Stimulated activated CD4-positive, alpha-beta T cell treated with anti-CD3 and anti-CD28 coated beads, Interleukin-2, amount 100 ng/mL, for 4 hours (primary cell): ENCODE measurements at places on chromosomes 5 and 9.

GRCh38 chr5:9919306-9920030 is 289.3 kb upstream of the TAS2R1 start:
- DNase-seq = no peak

- no peak for DNase-seq
Measured at GRCh38 chr5:14134083-14134482, 9.1 kb upstream of the TRIO start.

DNA sequence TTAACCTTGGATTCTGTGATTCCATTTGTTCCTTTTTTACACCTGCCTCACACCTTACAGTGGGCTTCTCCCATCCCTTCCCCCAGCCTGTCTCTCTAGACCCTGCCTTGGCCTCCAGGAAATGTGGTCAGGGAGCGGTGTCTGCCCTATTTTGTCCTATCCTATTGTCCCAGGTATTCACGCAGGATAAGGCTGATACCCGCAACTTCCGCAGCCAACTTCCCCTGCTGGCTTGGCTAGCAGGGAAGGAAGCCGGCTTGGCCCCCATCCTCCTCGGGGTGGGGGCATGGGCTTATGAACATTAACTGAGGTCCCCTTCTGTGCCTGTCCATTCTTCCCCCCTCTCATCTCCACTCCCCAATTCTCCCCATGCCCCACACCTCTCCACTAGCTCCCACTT is 3.5 kb downstream of the CSF1R start:
- no peak for DNase-seq

DNA sequence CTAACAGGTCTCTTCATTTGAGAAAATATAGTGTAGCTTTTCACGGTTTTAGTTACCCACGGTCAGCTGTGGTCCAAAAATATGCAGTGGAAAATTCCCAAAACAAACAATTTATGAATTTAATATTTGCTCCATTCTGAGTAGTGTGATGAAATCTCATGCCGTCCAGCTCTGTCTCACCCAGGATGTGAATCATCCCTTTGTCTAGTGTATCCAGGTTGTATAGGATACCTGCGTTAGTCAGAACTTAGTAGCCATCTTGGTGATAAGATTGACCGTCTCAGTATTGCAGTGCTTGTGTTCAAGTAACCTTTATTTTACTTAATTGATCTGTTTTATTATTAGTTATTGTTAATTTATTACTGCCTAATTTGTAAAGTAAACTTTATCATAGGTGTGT is 41.1 kb downstream of the NDUFS4 start:
- DNase-seq = no peak

- no peak for DNase-seq
Measured at GRCh38 chr5:154664869-154665268, 90.3 kb upstream of the LARP1 start.

- DNase-seq = peak; percentile 34
Measured at GRCh38 chr5:134370311-134370870, 978 bp upstream of the UBE2B start.

DNA sequence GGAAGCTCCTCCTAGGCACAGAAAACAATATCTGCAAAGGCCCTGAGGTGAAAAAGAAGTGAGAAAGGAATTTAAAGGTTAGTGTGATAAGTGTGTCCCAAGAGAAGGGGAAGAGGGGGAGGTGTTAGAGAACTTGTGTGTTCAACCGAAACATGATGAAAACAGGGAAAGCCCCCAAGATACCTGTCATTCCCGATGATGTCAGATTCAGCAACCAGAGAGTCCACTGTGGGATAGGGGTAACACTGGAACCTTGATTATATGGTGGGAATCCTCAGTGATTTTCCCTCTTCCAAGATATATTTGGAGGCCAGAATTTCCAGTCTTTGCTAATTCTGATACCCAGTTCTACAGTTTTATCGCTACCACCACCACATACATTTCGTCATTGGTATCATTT is 15.5 kb upstream of the BNC2 start:
- DNase-seq = no peak

DNA sequence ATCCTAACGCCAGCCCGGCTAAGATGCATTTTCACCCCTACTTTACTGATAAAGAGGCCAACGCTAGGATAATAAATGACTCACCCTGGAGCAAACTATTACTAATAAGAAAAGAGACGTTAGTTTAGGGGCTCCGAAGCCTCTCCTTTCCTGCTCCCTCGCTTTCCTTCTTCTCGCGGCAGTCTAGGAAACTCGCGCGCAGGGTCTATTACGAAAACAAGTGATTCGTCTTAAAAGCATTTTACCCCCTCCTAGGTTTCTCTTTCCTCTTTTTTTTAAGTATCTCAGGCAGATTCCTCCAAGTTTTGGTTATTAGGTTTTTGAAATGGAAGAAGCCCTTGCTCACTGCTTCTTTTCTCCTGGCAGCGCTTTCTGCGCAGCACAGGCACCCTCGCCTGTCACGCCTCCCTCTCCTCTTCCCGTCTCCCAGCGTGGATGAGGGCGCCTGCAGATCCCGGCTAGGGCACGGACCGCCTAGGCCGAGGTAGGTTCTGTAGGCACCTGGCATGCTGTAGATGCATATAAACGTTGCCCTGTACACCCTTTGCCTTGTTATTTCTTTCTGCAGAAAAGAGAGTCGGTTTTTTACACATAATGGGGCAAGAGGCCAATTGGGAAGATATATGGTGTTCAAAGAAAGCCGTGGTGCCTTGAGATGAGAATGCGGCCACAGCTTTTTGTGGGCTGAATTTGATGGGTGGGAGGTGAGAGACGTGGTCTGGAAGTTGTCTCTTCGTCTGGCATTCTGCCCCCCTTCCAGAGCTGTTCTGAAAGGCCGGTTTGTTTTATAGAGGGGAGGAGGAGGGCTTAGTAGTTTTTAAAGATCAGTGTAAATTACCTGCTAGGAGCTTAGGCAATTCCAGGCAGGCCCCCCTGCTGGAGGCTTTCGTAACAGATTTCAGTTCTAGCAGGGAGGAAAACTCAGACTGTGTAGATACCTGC is 983 bp downstream of the GCNT1 start:
- no peak for DNase-seq

DNA sequence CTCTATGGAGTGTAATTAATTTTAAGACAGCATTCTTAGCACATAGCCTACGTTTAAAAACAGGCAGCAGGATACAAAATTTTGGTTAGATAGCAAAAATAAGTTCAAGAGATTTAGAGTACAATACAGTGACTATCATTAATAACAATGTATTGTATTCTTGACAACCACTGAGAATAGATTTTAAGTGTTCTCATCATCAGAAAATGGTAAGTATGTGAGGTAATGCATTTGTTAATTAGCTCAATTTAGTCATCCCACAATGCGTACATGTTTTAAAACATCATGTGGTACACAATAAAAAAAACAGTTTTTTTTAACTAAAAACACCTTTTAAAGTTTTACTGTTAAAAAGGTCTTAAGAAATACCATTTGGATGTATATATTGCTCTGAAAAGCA is 94.2 kb downstream of the MUSK start:
- DNase-seq = no peak

GRCh38 chr9:3960661-3961144 is 339.2 kb downstream of the GLIS3 start:
- no peak for DNase-seq

DNA sequence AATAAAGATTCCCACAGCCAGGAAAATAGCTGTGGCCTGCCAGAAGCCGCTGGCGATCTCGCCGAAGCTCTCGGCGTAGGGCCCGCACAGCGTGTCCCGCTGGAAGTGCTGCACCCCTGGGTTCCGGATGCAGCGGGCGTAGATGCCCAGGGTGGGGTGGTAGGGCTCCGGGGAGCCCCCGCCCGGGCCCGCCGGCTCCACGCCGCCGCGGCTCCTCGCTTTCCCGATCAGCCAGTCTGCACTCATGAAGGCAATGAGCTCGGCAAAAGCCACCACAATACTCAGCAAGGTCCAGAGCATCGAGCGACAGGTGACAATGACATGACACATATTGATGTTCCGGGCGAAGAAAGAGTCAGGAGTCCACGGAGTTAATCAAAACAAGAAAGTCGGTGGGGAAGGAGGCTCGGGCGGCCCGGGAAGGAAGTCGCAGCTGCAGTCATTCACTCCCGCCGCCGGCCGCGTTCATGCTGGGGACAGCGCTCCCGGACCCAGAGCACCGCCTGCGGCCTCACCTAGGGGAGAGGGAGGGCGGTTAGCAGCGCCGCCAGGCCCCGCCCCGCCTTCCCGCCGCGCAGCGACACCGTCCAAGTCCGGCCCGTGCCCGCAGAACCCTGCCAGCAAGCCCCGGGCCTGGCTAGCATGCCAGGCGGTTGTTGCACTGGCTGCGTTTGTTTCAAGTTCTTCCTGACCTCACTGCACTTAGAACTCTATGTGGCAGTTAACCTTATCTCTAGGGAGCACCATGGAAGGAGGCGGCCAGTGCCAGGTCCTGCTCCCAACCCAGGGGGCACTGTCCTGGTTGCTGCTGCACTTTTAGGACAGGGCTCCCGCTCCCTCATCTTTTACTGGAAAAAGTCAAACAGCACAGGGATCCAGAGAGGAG is 138.4 kb downstream of the LHFPL2 start:
- no peak for DNase-seq

DNA sequence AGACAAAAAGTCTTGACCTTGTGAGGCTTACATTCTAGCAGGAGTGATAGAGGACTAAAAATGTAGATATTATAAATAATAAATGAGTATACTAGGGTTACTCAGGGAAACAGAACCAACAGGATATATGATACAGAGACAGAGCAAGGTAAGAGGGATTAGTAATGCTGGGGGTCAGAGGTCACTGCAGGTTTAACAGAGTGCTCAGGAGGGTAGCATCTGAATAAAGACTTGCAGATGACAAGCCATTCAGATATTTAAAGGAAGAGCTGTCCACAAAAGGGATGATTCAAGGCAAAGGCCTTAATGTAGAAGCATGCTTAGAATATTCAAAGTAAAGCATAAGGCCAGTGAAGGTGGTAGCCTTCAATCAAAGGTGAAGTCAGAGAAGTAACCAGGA is 65.6 kb upstream of the SEMA6A start:
- no peak for DNase-seq

GRCh38 chr9:90909747-90910283 is 108.2 kb downstream of the SYK start:
- DNase-seq = no peak

DNA sequence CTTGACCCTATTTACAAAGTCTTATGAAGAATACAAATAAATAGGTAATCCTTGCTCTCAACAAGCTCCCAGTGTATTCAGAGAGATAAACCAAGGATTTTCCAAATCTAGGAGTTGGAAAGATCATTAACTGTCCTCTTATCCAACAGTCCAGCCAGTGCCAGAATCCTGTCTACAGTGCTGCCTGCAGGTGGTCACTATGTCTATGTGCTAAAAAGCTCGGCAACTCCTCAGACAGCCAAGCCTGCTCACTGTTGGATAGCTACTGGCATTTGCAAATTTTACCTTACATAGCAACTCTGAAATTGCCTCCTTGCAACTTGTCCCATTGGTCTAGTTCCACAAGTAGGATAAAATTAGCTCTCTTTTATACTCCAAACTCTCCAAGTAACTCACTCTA is 187.4 kb downstream of the DCP2 start:
- DNase-seq = no peak

GRCh38 chr5:84706678-84707641 is 322.3 kb upstream of the EDIL3 start:
- no peak for DNase-seq

DNA sequence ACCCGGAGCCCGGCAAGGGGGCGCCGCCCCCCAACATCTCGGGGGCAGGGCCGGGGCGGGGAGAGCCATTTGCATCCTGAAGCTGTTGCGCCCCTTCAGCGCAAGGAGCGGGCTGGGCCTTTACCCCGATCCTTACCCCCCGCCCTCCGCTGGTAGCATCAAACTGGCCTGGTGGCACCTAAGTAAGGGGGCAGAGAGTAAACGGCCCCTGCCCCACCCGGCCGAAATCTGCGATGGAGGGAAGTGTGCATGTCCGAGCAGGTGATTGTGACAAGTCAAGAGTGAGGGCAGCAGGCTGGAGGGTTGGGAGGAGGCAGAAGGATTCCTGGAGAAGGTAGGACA is 101.2 kb downstream of the ESM1 start:
- no peak for DNase-seq

- no peak for DNase-seq
Measured at GRCh38 chr9:96067600-96067999, 192.1 kb downstream of the ERCC6L2 start.

- DNase-seq = no peak
Measured at GRCh38 chr5:16000056-16000455, 179.5 kb downstream of the MARCHF11 start.

DNA sequence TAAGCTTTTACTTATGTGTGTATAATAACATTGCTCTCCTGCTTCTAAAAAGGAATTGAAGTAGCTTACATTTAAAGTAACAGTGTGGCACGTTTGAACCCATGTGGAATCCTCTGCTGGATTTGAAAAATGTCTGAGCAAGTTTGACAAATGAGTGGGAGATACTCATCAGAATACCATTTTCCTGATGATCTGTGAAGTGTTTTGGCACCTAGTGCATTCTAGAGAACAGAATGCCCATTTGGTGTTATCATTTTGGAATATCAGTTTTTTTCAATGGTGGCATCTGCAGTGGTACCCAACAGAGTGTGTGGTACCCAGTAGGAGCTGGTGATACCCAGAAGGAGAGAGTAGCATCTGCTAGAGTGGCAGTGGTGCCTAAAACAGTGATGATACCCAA is 471.1 kb downstream of the PLK2 start:
- DNase-seq = no peak

- DNase-seq = no peak
Measured at GRCh38 chr9:135241381-135242048, 154.0 kb downstream of the OLFM1 start.

- DNase-seq = no peak
Measured at GRCh38 chr9:17807613-17808282, 228.9 kb downstream of the SH3GL2 start.

DNA sequence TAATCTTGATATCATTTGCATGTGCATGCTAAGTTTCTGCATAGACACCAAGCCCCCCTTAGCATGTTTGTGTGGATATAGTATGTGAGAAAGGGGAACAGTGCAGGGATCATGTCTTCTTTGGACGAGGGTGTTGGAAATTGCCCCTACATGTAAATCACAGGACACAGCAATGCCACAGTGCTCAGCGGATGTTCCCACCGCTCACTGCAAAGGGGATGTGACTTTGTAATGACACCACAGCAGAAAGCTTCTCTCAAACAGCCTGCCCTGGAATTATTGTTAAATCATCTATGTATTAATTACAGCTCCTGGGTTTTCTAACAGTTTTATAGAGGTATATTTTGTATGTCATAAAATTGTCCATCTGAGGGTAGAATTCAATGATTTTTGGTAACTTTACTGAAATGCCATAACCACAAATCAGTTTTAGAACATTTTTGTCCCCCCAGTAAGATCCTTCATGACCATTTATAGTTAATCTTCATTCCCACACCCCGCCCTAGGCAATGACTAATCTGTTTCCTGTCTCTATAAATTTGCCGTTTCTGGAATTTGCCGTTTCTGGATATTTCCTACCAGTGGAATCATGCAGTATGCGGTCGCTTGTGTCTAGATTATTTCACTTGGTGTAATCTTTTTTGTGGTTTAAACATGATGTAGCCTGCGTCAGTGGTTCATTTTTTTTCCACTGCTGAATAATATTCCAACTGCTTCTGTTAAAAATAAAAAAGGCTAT is 648.5 kb upstream of the WWC1 start:
- DNase-seq = no peak

GRCh38 chr5:1345876-1346626 is 1.2 kb upstream of the CLPTM1L start:
- no peak for DNase-seq
